Natural killer cell (primary cell): ENCODE measurements at places on chromosomes 16 and 17.

DNA sequence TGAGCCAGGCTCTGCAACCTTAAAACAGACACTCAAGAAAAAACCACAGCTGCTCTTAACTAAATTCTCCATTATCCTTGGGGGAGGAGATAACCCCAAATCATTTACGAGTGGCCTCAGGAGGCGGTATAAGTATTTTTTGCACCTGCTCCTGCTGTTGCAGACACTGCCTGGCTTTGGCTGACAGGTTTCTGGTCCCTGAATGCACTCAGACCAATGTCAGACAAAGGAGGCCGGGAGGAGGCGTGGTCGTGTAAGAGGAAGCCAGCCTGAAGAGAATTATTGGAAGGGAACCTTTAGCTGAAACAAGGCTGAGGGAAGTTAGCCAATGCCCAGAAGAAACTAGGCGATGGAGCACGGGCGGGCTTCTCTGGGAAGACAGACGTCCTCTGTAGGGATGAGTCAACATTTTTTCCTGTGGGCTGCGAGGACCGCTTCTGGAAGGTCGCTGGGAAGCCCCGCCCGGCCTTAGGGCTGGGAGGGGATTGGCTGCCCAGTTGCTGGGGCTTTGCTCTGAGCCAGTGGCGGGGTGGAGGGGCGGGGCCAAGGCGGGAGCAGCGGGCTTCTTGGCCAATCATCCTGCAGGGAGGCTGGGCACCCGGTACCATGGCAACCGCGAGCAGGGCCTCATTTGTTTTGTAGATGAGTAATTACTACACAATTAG lies 82.3 kb downstream of the CCDC182 start:
- DNase-seq, result no peak

DNA sequence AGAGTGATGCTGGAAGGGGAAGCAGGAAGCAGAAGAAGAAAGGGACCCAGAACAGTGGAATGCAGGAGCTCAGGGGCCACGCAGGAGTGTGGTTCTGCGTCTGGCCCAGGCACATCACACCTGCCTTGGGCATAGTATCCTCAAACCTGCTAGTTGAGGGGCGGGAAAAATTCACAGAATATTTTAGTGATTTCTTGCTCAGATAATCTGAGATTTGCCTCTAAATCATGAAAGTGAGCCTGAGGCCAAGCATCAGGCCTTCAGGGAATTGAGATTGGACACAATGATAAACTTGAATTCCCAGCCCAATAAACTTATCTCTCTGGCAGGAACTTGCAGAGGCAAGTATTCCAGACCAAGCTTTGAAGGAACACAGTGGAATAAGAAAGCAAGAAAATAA lies 48.5 kb upstream of the CCL2 start:
- DNase-seq, result no peak

DNA sequence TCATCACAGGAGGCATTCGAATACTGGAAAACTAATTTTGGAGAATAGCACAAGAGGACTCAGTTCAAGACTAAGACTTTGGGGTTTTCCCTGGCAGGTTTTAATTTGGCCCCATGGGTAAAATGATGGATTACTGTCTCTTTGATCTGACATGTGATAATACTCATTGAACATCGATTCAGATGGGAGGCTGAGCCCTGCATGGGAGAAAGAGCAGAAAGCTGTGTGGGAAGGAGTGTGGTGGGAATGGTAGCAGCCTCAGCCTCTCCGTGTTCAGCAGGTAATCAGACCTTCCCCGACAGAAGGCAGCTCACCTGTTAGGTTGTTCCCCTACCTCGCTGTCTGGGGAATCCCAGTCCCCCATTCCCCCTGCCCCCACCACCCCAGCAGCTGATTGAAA lies 124.7 kb upstream of the TNRC6C start:
- no peak for DNase-seq

- no peak for DNase-seq
Observed at GRCh38 chr17:58381124-58382035, 29.4 kb upstream of the SUPT4H1 start.

- peak; percentile 44 for DNase-seq
Observed at GRCh38 chr17:76527430-76528111, 9.9 kb downstream of the CYGB start.

- no peak for DNase-seq
Observed at GRCh38 chr17:82528484-82529265, 9.1 kb downstream of the FOXK2 start.

- no peak for DNase-seq
Observed at GRCh38 chr16:27515874-27516353, 33.8 kb downstream of the GTF3C1 start.

GRCh38 chr17:72385475-72385874 lies 264.7 kb downstream of the SOX9 start:
- DNase-seq, result no peak

- DNase-seq, result no peak
Observed at GRCh38 chr17:61729690-61730268, 133.5 kb downstream of the BRIP1 start.

DNA sequence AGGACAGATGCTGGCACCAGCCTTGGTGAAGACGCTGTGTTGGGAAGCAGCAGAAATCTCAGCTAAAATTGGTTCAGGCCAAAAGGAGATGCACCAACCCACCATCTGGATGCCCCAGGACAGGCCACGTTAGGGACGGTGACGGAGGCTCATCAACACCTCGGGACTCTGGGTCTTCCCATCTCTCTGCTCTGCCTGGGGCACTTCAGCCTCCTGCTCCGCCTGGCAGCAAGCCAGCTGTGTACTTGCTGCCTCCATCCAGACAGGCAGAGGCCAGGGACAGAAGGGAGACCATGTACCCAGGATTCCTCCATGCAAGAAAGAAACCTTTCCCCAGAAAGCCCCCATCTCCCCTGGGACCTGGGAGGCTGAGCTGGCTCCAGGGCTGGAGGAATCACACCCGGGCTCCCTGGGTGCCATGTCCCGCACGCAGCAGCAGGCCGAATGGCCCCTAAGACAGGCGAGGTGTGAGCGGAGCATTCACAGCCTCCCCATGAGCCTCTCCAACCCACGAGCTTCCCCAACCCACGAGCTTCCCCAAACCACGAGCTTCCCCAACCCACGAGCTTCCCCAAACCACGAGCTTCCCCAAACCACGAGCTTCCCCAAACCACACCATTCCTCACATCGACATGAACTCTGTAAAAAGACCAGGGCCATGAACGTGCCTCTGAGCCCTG lies 274.5 kb downstream of the C16orf95 start:
- DNase-seq, result no peak

- DNase-seq, result no peak
Observed at GRCh38 chr16:77723108-77723514, 797 bp downstream of the NUDT7 start.

- no peak for DNase-seq
Observed at GRCh38 chr17:73105431-73105830, 12.9 kb upstream of the SLC39A11 start.

DNA sequence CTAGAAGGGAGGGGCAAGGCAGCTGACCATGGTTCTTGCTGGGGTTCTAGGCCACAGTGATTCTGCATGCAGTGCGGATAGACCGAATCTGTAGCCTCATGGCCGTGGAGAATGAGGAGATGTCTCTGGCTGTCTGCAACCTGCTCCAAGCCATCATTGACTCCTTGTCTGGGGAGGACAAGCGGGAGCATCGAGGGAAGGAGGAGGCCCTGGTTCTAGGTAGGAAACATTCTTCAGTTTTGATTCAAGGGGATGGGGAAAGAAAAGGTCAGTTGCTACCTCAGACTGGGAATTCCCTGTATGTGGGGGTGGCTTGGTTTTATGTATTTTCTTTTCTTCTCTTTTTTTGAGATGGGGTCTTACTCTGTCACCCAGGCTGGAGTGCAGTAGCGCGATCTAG lies 7.6 kb downstream of the UNC45B start:
- no peak for DNase-seq

DNA sequence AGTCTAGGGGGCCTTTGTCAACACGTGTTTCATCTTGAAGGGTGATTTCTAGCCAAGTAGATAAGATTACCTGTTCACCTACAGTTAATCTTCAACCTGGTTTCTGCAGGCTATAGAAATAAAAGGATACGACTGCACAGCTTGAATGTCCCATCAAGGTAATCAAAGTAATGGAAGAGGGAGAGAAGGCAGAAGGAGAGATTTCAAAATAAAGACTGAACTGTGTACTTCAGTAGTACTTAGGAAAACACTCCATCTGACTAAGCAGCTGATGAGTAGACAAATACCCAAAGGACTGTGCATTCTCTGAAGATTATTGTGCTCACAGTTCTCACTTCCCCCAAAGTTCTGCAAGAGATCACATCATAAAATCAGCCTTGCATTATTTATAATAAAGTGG lies 5.8 kb upstream of the RFFL start:
- DNase-seq, result no peak

DNA sequence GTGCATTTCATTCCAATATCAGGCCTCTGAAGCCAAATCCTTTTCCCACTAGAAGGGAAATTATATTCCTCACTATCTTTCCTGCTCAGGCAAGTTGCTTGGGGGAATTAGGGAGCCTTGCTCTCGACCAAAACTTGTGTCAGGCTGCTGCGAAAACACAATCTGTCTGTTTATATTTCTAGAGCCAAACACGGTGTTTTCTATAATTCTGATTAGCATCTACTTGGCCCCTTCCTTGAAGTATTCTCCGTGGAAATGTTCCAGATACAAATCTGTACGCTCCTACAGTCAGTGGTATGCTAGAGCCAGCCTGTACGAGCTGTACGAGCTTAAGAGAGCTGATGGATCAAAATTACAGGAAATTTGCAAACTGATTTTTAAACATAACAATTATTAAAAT lies 299.3 kb upstream of the SALL1 start:
- DNase-seq, result no peak

GRCh38 chr17:56994009-56994792 lies 16.3 kb downstream of the SCPEP1 start:
- no peak for DNase-seq

DNA sequence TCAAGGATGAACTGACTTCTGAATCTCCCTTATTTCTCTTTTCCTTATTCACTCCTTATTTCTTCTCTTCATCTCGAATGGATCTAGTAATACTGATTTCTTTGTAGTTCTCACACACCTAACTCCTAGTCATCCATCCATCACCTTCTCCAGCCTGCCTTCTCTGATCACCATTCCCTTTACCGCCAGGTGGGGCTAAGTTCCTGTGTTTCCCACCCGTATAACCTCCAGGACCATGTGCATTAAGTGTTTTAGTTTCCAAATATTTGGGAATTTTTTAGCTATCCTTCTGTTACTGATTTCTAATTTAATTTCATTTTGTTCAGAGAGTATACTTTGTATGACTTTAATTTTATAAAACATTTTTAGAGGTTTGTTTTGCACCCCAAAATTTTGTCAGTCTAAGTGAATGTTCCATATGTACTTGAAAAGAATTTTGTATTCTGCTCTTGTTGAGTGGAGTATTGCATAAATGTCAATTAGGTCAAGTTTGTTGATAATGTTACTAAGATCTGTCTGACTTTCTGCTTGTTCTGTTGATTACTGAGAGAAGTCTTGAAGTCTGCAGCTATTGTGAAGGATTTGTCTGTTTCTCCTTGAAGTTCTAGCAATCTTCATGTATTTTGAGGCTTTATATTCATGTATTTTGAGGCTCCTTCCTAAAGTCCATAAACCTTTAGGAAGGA lies 8.8 kb downstream of the BPTF start:
- no peak for DNase-seq

- DNase-seq, result no peak
Observed at GRCh38 chr17:8650119-8650499, 19.6 kb upstream of the MYH10 start.

- no peak for DNase-seq
Observed at GRCh38 chr17:64094412-64094811, 35.5 kb downstream of the ERN1 start.

DNA sequence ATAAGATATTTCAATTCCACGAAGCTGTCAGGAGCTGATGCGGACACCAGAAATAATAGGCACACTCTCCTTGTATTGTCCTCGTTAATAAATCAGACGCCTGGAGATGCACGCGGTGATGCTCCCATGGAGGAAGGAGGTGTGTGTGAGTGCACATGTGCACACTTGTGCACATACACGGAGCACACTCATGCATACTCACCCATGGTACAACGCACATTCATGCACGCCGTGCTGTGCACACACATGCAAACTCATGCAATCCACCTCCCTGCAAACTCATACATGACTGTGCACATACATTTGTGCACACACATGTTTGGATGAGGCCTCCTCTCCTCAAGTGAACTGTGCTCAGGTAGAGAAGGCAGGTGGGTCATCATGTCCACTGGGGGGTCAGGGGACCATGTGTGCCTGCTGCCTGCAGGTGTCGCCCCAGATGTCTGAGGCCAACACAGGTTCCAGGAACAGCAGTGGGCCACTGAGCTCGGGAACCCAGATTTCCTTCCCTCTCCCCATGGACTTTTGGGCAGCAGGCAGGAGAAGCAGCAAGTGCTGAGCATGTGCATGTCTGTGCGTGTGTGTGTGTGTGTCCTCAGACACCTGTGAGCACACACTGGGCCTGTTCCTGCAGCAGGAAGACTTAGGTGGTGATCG lies 165.3 kb downstream of the SDK2 start:
- DNase-seq, result no peak

GRCh38 chr17:59914274-59914854 lies 21.4 kb downstream of the RPS6KB1 start:
- DNase-seq, result peak; percentile 73

- DNase-seq, result no peak
Observed at GRCh38 chr16:74034862-74035261, 261.8 kb upstream of the PSMD7 start.

- DNase-seq, result no peak
Observed at GRCh38 chr17:40445751-40446468, 2.7 kb downstream of the IGFBP4 start.
